ENCODE measurements at places on chromosomes 12 and 14.
A peak's percentile ranks its signal among the peaks of the same experiment; 100 is the strongest.

GRCh38 chr12:29148596-29148910 is 525 bp upstream of the FAR2 start:
- DNase-seq = peak; percentile 12

GRCh38 chr12:12398026-12398859 is 41.4 kb downstream of the BORCS5 start:
- no peak for DNase-seq

- DNase-seq = no peak
Measured at GRCh38 chr14:96761066-96761465, 36.1 kb upstream of the VRK1 start.

GRCh38 chr14:50303744-50304471 is 8.1 kb downstream of the L2HGDH start:
- no peak for DNase-seq
